Stimulated activated CD4-positive, alpha-beta T cell treated with anti-CD3 and anti-CD28 coated beads, Interleukin-15, amount 100 ng/mL, for 1 hour (primary cell): ENCODE measurements at places on chromosomes 5 and 9.
A peak's percentile ranks its signal among the peaks of the same experiment; 100 is the strongest.

- DNase-seq, result no peak
Measured at GRCh38 chr5:11212706-11213105, 451.7 kb upstream of the DAP start.

DNA sequence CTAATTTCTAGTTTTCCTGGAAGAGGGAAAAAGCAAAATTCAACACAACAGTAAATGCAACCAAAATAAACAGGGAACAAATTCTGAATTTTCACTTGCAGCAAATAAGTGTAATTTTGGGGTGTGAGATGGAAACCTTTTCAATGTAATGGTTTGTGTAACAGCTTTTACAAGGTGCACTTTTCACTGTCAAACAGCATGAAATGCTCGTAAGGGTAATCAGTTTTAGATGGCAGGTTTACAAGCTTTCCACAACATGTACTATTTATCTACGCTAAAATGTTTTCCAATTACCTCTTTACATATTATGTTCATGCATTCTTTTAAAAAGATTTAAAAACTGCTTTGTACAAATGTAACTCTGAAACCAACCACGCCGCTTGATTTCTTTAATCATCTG lies 115.3 kb downstream of the RFX3 start:
- no peak for DNase-seq

DNA sequence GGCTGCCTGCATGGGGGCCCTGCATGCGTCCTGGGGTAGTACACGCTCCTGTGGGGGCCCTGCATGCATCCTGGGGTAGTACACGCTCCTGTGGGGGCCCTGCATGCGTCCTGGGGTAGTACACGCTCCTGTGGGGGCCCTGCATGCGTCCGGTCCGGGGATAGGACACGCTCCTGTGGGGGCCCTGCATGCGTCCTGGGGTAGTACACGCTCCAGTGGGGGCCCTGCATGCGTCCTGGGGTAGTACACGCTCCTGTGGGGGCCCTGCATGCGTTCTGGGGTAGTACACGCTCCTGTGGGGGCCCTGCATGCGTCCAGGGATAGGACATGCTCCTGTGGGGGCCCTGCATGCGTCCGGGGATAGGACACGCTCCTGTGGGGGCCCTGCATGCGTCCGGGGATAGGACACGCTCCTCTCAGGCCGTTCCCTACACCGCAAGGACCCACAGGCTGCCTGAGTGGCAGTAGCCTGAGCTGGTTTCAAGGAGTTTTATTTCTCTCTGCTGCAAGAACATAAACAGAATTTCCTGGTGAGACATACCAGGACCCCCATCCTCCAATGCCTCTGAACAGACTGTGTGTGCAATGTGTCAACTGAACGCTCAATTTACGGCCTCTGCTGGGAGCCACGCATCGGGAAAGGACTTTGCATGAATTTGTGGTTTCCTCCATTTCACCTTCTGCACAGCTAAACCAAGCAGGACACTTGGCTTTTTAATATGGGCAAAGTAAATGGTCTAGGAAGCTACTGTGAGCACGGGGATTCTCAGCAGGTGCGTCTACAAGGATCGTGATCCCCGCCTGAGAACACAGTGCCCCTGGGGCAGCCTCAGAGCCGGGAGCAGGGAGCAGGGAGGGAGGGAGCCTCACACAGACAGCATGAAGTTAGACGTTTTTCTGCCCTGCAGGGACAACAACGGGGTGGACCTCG lies 48.9 kb upstream of the CLPTM1L start:
- DNase-seq, result no peak

GRCh38 chr5:35821513-35821912 lies 35.2 kb upstream of the IL7R start:
- DNase-seq, result no peak

DNA sequence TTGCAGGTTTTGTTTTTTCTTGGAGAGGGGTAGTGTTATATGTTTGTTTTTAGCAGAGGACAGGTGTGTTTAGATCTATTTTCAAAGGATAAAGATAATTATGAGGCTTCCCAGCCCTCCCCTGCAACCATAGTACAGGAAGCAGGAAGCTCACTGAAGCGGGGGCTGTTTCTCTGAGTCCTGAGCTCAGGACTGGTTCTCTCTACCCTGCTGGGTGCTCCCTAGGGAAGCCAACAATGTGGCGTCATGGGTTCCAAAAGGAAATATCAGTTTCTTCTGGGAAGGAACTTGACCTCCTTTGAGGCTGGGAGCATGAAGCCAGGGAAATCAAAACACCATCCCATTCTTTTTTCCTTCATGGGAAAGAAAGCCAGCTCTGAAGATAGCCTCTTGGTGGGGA lies 62.2 kb downstream of the RAD23B start:
- no peak for DNase-seq

- no peak for DNase-seq
Measured at GRCh38 chr5:67681703-67682102, 485.1 kb upstream of the CD180 start.

DNA sequence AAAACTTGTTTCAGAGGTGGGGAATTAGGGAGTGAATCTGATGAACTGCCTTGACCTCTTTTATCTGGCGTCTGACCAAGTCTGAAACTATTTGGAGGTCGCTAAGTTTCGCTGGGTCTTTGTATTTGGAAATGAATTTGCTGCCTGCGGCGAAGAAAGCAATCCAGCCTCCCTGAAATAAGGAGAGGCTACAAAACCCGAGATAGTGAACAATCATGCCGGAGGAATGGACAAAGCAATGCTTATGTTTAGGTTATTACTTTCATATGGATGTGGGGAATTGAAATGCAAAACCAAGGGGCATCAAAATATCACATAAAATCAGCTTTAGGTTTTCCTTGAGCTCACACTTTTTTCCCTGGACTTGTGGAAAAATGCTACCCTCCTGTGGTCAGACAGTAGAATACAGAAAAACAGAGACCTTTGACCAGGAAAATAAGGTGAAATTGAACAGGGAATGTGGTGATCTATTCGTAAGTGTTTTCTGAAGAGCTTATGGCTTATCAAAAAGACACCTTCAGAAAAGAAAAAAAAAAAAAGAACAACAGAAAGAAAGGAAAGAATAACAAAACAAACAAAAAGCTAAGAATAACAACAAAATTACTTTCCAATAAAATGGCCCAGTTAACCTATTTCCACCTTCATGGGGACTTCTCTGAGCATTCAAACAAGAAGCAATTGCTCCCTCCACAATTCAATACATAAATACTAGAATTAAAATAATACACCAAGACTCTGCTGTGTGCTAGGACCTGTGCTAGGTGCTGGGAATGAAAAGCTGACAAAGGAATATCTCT lies 68.6 kb upstream of the DPYSL3 start:
- DNase-seq, result no peak

- DNase-seq, result no peak
Measured at GRCh38 chr5:173726846-173727557, 110.6 kb upstream of the BOD1 start.

- no peak for DNase-seq
Measured at GRCh38 chr9:71250581-71250980, 129.2 kb upstream of the TRPM3 start.

- DNase-seq, result no peak
Measured at GRCh38 chr5:111691914-111692313, 65.1 kb downstream of the NREP start.

- DNase-seq, result peak; percentile 35
Measured at GRCh38 chr5:80960531-80961375, 590 bp downstream of the RASGRF2 start.

DNA sequence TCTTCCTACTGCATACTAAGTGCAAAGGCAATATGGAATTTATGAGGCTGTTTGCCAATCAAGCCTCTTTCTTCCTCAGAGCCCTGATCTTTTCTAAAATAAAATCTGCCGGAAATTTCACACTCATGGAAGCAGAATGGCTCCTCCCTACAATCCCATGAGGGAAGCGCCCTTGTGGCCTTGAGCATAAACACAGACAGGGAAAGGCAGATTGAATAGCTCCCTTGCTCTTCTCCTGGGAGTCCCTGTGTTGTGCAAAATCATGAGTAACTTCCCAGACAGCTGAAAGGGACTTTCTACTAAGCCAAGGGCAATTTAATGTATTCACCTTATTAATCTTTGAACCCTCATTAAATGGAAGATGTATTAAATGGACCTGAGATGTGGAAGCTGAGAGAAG lies 226.1 kb upstream of the PIK3R1 start:
- DNase-seq, result no peak

DNA sequence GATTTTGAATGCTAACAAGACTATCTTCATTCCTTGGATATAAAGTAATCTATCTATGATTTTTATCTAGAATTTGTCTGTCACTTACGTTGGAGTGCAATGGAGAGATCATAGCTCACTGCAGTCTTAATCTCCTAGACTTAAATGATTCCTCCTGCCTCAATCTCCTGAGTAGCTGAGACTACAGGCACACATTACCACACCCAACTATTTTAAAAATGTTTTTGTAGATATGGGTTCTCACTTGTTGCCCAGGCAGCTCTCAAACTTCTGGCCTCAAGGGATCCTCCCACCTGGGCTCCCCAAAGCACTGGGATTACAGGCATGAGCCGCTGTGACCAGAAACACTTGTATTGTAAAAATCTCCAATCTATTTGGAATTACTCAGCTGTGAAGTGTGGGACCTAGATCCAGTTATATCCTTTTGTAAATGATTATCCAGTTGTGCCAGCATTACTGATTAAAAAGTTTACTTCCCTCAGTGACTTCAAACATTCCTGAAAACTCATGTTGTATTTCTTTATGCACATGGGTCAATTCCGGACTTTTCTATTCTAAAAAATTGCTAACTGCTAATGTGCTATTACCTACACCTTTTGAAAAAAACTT lies 1793.8 kb upstream of the WWC1 start:
- no peak for DNase-seq

DNA sequence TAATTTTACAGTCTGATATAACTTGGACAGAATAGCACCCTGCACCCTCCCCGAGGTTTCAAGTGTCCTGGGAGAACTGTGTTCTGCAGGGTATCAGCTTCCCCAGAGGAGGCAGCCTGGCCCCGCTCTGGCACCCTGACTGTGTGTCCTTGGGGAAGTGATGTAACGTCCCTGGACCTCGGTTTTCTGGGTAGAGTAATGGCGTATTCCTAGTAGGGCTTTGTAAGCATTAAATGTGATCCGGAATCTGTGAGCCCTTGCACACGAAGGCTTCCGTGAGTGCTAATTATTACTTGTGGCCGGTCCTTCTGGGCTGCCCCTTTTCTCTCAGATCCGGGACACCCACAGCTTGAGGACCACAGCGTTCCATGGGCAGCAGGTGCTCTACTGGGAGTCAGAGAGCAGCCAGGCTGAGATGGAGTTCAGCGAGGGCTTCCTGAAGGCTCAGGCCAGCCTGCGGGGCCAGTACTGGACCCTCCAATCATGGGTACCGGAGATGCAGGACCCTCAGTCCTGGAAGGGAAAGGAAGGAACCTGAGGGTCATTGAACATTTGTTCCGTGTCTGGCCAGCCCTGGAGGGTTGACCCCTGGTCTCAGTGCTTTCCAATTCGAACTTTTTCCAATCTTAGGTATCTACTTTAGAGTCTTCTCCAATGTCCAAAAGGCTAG lies 1.0 kb upstream of the CACFD1 start:
- no peak for DNase-seq
